CD4-positive, alpha-beta T cell (primary cell): ENCODE measurements at places on chromosomes 2 and 18.
A peak's percentile ranks its signal among the peaks of the same experiment; 100 is the strongest.

DNA sequence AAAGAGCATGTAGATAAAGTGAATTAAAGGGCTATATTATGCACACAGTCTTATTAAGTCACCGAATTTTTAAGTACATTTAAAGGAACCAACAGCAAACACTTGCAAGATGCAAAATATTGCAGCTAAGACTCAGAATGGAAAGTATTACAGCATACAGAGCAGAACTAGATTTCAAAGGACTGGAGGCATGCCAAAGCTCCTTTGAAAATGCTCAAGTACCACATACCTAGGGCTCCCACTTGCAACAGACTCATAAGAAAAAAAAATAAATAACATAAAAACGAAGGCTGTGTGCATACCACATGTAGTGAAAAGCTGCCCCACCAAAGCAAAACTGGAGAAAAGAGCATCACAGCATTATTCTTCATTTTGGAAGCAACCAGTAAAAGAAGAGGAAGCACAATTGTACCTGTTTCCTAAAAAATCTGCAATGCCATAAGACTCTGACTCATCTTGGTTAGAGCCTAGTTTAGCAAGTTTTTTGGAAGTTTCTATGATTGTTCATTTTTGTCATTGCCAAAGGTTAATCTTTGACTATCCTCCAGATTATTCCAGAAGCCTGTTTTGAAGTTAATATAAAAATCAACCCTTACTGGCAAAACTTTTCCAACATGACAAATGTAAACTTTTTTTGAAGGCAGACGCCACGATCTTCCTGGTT lies 306.0 kb upstream of the COL3A1 start:
- H3K27me3 ChIP-seq: no peaks in the 10 kb centered on the region
- H3K4me1 ChIP-seq: no peaks in the 10 kb centered on the region
- H3K27ac ChIP-seq: no peak overlapping the region
- H3K4me3 ChIP-seq: no peak overlapping the region
- DNase-seq: no peak
- no peaks in the 10 kb centered on the region for H3K36me3 ChIP-seq

DNA sequence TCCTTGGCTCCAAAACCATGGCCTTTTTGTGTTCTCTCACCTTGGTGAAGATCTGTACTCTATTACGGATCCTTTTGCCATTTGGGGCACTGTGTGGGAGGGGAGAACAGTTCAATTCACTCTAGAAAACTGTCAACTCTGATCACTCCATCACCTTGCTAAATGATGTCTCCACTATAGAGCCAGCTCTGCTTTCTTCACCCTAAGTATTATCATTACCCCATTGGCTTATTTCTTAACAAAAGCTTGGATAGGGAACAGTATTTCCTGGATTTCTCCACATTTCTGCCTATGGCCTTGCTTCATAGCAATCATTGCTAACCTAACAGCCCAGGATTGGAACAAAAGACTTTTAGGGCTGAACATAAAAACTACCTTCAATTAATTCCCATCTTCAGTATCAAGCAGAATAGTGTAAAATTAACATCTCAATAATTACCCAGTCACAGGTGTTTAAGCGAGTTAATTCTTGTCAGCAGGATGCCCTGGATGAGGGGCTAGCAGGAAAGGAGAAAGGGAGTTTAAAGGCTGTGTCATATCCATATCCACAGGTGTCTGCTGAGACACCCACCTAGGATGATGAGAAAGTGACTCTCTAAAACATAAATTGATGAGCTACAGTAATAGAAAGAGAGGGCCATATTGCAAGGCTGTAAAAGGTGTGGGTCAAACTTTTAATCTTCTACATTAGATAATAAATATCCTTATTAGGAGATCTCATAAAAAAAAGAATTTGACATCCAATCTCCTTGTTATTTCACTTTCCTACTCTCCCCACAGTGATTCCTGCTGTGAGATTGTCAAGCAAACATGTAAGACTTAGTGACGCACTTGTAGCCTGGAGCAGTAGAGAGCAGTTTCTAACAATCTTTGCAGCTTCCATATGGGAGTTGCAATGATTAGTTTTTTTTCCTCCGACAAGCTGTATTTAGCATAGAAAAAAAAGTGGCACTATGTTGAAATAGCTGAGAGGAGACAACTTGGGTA lies 589.5 kb upstream of the NXPH2 start:
- no peak overlapping the region for H3K4me3 ChIP-seq
- no peaks in the 10 kb centered on the region for H3K27me3 ChIP-seq
- no peak for DNase-seq
- H3K27ac ChIP-seq: no peak overlapping the region
- H3K36me3 ChIP-seq: no peaks in the 10 kb centered on the region

DNA sequence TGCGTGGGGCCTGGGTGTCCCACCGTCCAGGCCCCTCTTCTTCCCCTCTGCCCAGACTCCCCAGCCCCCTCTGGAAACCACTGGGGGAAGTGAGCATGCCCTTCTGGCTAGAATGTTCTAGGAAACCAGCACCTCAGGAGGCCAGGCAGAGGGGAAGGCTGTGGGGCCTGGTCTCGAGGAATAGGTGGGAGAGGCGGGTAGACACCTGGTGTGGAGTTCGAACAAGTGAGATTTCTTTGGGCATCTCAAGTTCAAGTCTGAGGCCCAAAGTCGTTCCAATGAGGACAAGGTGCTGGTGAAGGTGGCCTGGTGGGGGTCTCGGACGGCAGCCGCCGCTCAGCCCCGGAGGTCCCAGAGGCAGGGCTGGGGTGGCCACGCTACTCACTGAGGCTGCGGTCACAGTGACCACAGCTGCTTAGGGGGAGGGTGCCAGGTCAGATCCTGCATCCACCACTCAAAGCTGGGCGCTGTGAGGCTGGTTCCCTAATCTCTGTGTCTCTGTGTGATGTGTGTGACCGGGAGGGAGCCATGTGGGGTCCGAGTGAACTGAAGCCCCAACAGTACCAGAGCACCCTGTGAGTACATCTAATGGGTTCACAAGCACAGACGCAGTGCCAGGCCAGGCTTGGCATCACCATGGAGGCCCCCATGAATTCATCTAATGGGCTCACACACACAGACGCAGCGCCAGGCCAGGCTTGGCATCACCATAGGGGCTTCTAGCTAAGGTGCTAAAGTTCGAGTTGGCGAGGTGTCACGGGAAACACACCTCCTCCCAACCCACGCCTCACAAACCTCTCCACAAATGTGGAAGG lies 26.5 kb upstream of the PXDN start:
- no peak overlapping the region for H3K27ac ChIP-seq
- no peaks in the 10 kb centered on the region for H3K4me1 ChIP-seq
- no peak for DNase-seq
- H3K4me3 ChIP-seq: no peak overlapping the region
- H3K27me3 ChIP-seq: no peaks in the 10 kb centered on the region

- no peak overlapping the region for H3K27ac ChIP-seq
- no peak for DNase-seq
- H3K36me3 ChIP-seq: no peaks in the 10 kb centered on the region
- H3K27me3 ChIP-seq: no peaks in the 10 kb centered on the region
Measured at GRCh38 chr18:71431171-71431570, 1113.0 kb downstream of the CBLN2 start.

DNA sequence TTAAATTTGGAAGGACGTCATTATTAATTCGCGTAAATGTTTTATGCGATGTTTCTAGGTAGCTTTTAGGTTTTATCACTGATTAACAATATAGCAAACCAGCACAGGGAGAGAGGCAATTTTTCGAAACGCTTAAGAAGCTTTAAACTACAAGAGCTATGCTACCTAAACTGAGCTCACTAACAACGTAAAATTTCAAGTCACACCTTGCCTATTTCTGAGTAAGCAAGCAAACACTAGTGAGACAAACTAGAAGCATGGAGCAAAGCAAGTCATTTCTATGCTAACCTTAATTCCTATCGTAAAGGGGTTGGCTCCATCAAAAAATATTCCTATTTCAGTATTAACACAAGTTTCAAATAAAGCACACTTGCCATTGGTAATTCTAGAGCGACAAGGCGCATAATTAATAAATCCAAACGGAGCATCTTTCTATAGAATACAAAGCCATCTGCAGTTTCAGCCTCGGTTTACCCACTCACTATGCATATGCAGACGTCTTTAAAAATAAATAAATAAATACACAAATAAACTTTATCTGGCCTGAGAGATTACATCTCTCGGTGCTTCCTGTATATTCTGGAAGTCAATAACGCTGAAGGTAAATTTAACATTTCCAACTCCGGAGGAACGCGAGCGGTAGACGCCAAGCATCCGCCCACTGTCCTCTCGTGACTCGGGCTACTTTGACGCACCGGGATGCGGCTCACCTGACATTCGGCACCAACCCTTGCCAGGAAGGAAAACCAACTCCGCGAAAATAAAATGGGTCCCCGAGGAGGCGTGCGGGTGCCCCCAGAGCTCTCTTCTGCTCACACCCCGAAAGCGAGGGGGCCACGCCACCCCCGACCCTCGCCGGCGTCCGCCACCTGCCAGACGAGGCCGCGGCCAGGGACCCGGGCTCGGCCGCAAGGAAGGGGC lies 947 bp downstream of the ITSN2 start:
- H3K27me3 ChIP-seq: no peaks in the 10 kb centered on the region
- peak; percentile 75 for DNase-seq
- H3K4me3 ChIP-seq: peak overlapping the region; percentile 83
- peak overlapping the region; percentile 93 for H3K27ac ChIP-seq
- no peaks in the 10 kb centered on the region for H3K36me3 ChIP-seq
- H3K4me1 ChIP-seq: peaks cover 13% of the 10 kb centered on the region

DNA sequence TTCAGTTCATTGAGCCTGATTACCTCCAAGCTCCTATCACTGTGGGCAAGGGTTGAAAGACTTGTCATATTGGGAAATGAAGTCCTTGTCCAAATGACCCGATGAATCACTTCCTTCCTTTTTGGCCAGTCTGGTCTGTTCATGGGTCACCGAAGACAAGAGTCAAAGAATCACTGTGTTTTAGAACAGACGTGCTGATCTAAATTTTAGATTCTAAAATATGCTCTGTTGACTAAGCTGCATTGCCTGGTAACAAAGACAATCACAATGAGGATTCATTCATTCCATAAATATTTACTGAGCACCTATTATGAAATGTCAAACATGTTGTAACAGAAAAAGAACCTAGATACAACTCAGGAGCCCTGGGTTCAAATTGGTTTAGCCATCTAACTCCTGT lies 99.4 kb upstream of the RND3 start:
- H3K27me3 ChIP-seq: no peaks in the 10 kb centered on the region
- H3K36me3 ChIP-seq: no peaks in the 10 kb centered on the region
- H3K27ac ChIP-seq: no peak overlapping the region
- no peak overlapping the region for H3K4me3 ChIP-seq
- DNase-seq: no peak

GRCh38 chr2:207532676-207533075 lies 2.9 kb downstream of the CREB1 start:
- no peaks in the 10 kb centered on the region for H3K36me3 ChIP-seq
- DNase-seq: no peak
- peaks cover 55% of the 10 kb centered on the region for H3K4me1 ChIP-seq
- peak overlapping the region; percentile 91 for H3K27ac ChIP-seq

- DNase-seq: no peak
- no peaks in the 10 kb centered on the region for H3K4me1 ChIP-seq
- H3K27me3 ChIP-seq: no peaks in the 10 kb centered on the region
- no peak overlapping the region for H3K27ac ChIP-seq
- H3K36me3 ChIP-seq: no peaks in the 10 kb centered on the region
Measured at GRCh38 chr2:60118061-60118460, 435.4 kb downstream of the BCL11A start.

- H3K4me1 ChIP-seq: no peaks in the 10 kb centered on the region
Measured at GRCh38 chr2:146412625-146413024, 1432.2 kb upstream of the ACVR2A start.

GRCh38 chr18:65897292-65897691 lies 146.5 kb downstream of the CDH7 start:
- no peak overlapping the region for H3K4me3 ChIP-seq
- DNase-seq: no peak
- no peaks in the 10 kb centered on the region for H3K4me1 ChIP-seq
- no peak overlapping the region for H3K27ac ChIP-seq

- H3K4me1 ChIP-seq: no peaks in the 10 kb centered on the region
- no peak overlapping the region for H3K4me3 ChIP-seq
- H3K27ac ChIP-seq: no peak overlapping the region
- H3K27me3 ChIP-seq: no peaks in the 10 kb centered on the region
- no peak for DNase-seq
Measured at GRCh38 chr2:134594399-134594798, 124.4 kb downstream of the TMEM163 start.

GRCh38 chr2:173898996-173899395 lies 66.2 kb downstream of the SP3 start:
- no peak for DNase-seq
- no peak overlapping the region for H3K4me3 ChIP-seq
- H3K27ac ChIP-seq: no peak overlapping the region
- H3K27me3 ChIP-seq: no peaks in the 10 kb centered on the region
- no peaks in the 10 kb centered on the region for H3K36me3 ChIP-seq
- H3K4me1 ChIP-seq: no peaks in the 10 kb centered on the region

GRCh38 chr2:69766014-69766413 lies 24.1 kb downstream of the ANXA4 start:
- no peaks in the 10 kb centered on the region for H3K27me3 ChIP-seq
- peaks cover 11% of the 10 kb centered on the region for H3K4me1 ChIP-seq
- H3K27ac ChIP-seq: no peak overlapping the region

GRCh38 chr2:115165529-115166109 lies 723.2 kb downstream of the DPP10 start:
- no peaks in the 10 kb centered on the region for H3K36me3 ChIP-seq
- H3K27ac ChIP-seq: no peak overlapping the region
- no peak overlapping the region for H3K4me3 ChIP-seq
- no peak for DNase-seq
- peaks cover 29% of the 10 kb centered on the region for H3K27me3 ChIP-seq
- no peaks in the 10 kb centered on the region for H3K4me1 ChIP-seq

- H3K4me1 ChIP-seq: no peaks in the 10 kb centered on the region
- no peak for DNase-seq
- no peak overlapping the region for H3K27ac ChIP-seq
- H3K4me3 ChIP-seq: no peak overlapping the region
- no peaks in the 10 kb centered on the region for H3K27me3 ChIP-seq
- H3K36me3 ChIP-seq: no peaks in the 10 kb centered on the region
Measured at GRCh38 chr2:45729753-45730512, 78.5 kb downstream of the PRKCE start.

- no peak for DNase-seq
- peaks cover 50% of the 10 kb centered on the region for H3K36me3 ChIP-seq
- no peak overlapping the region for H3K27ac ChIP-seq
- H3K27me3 ChIP-seq: no peaks in the 10 kb centered on the region
Measured at GRCh38 chr2:165898381-165898780, 55.2 kb downstream of the TTC21B start.

DNA sequence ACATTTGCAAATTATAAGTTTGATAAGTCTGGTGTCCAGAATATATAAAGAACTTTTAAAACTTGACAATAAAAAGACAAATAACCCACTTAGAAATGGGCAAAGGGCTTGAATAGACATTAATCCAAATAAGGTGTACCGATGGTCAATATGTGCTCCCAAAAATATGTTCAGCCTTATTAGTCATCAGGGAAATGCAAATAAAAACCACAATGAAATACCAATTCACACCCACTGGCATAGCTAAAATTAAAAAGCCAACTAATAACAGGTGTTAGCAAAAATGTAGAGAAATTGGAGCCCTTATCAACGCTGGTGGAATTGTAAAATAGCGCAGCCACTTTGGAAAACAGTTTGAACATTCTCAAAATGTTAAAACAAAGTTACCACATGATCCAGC lies 79.0 kb upstream of the SCG2 start:
- DNase-seq: no peak
- H3K4me3 ChIP-seq: no peak overlapping the region
- no peak overlapping the region for H3K27ac ChIP-seq
- no peaks in the 10 kb centered on the region for H3K27me3 ChIP-seq
